ENCODE measurements at places on chromosomes 5 and 9.

DNA sequence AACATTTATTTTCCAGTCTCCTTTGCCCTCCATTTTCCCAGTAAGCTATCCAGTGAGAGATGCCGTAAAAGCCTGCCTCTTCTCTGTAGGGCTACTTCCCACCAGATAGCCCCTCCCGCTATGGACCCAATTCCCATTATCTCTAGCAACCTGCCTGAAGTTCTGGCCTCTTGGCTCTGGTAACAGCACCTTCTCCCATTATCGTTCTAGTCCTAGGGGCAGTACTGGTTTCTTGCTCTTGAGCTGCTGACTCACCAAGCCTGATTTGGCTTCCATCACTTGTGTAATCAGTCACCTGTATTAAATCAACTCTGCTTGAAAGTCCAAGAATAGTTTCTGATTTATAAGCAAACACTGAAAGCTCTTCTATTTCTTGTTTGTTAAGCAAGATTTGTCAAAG lies 42.8 kb upstream of the PARP8 start:
- no peak for DNase-seq

GRCh38 chr5:103467831-103468230 lies 94.8 kb downstream of the NUDT12 start:
- no peak for DNase-seq

DNA sequence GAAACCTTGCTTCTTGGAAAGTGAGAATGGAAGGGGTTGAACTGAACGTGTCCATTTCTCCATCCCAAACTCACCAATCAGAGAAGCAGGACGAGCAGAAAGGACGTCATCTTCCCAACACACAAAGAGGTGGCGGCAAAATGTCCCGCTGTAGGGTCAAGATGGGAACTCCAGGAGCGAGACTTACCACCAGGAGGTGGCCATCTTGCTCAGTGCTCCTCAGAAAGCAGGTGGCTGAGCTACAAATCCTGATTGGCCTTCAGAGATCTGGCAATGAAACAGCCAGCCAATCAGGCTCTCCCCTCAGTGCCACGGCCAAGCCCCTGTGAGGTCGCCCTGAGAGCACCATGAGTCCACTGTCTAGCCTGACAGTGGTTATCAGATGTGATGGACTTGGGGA lies 259.0 kb downstream of the NDUFS4 start:
- DNase-seq, result no peak

GRCh38 chr5:150503977-150504620 lies 3.8 kb upstream of the NDST1 start:
- no peak for DNase-seq

- DNase-seq, result no peak
These were observed 171.5 kb downstream of the EFNA5 start for GRCh38 chr5:107499237-107499636.

- DNase-seq, result no peak
These were observed 43.4 kb upstream of the RGS7BP start for GRCh38 chr5:64462391-64462790.

DNA sequence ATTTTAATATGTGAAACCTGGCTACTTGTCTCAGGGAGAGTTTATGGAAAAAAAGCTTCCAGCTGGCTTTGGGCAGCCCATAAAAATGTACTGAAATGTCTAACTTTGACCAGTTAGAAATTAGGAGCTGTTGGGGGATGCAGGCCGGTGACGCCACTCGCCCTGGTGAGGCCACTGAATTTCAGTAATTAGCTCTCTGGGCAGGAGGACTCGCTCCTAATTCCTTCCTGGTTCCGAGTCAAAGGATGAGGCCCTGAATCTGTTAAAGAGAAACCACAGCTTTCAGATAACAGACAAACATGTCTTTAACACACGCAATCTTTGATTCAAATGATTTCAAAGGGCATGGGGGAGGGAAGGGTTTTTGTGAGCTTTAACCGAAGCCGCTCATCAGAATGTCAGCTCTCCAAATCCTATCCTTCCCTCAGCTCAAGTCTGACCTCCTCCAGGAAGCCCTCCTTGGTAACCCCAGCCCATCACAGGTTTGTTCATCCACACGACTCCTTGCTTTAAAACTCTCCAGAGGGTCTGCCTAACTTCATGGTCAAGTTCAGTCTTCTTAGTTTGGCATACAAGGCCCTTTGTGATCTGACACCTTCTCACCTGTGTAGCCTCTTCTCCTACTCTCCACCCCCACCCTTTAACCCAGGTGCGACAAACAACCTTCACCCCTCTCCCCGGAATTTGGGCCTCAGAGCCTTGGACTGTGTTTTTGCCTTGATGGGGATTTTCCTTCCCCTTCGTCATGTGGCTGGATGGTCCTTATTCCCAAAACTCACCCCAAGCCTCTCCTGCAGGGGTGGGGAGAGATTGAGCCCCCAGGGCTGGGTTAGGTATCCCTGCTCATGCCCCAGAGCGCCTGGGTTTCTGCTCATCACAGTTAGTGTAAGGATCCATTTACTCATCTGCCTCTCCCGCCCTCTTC lies 13.6 kb upstream of the PHF19 start:
- DNase-seq, result no peak

- DNase-seq, result no peak
These were observed 247.9 kb downstream of the LURAP1L start for GRCh38 chr9:13022756-13023155.

DNA sequence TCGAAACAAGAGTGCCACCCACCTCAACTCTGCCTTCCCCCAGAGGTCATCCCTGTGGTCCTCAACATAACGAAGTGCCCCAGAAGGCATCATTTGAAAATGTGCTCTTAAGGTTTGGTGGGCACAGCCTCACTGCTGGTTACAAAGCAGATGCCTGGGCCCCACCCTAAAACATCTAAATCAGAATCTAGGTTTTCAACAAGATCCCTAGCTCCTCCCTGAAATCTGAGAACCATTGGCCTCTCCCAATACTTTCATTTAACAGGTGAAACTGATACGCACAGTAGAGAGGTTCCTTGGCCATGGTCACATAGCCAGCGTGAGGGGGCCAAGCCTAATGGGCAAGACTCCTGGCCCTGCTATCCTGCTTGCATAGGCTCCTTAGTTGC lies 376.2 kb upstream of the CLINT1 start:
- no peak for DNase-seq

DNA sequence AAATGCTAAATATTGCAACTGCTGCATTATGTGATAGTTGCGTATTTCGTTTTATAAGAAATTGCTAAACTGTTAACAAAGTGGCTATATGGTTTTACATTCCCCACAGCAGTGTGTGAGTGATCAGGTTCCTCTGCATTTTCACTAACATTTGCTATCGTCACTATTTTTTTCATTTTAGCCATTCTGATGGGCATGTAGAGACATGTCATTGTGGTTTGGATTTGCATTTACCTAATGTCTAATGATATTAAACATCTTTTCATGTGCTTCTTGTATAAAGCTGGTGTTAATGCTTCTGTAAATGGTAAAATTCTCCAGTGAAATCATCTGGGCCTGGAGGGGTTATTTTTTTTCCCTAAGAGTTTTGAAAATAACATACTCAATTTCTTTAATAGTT lies 61.6 kb downstream of the ERCC6L2 start:
- DNase-seq, result no peak

DNA sequence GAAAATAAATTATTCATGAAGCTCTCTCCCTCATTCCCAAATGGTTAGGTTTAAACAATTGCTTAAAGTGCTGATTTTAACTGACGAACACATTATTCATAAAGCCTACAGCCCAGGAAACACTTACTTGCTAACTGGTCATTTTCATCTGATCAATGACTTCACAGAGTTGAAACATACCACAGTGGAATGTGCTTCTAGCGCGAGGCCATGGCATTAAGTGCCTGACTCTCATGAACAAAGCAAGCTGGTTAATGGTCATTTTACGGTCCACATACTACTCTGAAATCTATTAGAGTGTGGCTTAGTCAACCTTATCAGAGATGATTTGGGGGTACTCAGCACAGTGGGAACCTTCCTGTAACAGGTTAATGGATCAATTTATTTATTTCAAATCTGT lies 114.6 kb downstream of the MED27 start:
- DNase-seq, result no peak

GRCh38 chr5:151094030-151094851 lies 13.4 kb upstream of the TNIP1 start:
- peak; percentile 24 for DNase-seq

DNA sequence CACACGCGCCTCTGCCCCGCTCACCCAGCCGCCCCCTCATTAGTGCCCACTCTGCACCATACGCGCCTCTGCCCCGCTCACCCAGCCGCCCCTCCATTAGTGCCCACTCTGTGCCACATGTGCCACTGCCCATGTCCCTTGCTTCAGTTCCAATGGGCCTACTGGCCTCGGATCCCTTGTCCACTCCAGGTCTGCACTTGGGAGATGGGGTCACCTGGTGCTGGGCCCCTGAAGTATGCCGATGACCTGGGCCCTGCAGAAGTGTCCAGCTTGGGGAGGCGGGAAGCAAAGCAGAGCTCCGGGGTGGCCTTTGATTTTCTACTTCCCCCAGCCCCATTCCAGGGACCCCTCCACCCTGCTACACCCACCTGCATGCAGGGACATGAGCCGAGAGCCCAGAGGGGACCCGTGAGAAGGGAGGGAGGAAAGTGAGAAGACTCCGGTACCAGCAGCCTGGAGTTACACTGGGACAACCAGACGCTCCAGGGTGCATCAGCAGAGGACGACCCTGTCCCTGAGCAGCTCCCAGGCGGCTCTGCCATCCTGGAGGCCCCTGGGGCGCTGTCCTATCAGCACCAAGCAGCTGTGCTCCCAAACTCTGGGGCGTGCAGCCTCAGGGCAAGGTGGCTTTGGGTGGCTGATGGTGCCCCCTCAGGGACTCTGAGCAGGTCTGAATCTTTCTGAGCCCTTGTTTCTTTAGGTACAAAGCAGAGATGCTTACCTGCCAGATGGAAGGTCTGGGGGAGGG lies 140.8 kb downstream of the RXRA start:
- no peak for DNase-seq

DNA sequence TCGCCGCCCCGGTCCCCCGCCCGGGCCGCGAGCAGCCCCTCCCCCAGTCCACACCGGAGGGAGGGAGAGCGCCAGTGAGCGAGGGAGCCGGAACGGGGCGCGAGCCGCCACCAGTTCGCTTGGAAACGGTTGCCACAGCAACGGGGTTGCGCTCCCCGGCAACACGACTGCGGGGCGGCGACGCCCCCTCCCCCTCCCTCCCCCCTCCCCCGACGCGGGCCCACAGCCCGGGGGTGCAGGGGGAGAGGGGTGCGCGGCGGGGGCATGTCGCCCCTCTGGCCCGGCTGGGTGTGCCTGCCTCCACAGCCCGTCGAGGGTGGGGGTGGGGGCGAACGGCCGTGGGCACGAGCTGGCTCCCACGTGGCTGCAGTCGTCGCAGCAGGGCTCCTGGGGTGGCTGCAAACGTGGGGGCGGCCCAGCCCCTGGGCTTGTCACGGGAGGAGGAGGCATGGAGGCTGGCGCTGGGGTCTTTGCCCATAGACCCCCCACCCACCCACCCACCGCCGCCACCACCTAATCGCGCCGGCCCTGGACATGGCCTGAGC lies 524 bp downstream of the PRR7 start:
- DNase-seq, result peak; percentile 68

DNA sequence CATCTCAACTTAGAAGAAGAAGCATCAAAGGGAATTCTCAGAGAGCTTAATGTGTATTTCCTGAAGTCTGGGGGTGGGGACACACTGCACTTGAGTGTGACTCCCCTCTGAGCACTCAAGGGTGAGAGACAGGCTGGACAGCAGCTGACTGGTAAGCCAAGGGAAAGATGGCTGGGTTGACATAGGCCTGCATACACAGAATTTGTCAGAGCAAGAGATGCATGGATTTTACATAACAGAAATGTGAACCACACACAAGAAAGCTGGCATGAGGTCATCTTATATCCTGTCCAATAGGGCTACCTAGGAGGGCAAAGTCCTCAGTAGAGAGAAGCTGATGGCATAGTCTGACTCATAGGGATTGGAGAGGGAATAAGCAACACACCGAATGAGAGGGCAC lies 114.3 kb upstream of the EPB41L4A start:
- no peak for DNase-seq

DNA sequence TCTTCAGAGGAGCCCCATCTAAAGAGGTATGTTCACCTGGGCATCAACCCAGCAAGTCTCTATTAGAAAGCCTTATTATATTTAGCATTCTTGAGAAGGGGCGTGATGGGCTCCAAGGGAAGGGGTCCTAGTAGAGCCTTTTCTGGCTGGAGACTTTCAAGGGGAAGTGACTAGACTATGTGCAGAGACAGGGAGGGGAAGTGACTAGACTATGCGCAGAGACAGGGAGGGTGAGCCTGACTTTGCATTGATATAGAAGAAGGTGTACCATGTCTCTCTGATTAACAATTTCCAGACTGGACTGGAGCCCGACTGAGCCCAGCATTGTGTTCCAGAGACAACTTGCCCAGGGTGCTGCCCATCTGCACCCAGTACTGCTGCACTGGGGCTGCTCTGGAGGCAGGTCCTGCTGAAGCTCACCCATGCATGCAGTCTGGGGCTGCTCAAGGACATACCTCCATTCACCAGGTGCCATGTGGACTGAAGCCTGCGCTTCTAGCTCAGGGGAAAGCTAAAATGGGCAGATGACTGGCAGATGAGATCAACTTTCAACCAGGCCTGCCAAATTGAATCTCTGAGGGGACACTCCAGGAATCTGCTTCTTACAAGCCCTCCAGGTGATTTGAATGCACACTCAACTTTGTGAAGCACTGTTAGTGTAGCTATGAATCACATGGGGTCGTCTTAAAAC lies 83.0 kb upstream of the GNA14 start:
- no peak for DNase-seq

DNA sequence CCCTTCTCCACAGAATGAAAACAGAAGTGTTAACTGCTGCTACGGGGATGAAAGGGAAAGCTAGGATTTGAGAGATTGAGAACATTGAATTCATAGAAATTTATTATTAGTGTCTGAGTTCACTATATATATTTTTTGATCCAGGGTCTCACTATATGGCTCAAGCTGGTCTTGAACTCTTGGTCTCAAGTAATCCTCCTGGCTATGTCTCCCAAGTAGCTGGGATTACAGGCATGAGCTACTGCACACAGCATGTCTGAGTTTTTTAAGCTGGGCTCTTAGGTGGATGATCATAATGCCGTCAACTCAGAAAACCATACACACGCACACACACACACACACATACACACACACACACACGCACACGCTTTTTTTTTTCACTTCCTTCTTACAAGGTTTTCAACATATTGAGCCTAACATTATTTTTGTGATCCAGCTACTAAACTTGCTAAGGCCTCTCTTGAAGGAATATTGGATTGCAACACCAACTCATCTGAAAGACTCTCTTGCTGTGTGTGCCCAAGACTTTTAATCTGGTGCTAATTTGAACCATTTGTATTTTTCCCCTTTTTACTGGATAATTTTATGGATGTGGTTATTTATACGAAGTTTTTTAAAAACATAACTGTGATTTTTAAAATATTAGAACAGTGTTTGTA lies 1045.4 kb downstream of the DTWD2 start:
- DNase-seq, result no peak

DNA sequence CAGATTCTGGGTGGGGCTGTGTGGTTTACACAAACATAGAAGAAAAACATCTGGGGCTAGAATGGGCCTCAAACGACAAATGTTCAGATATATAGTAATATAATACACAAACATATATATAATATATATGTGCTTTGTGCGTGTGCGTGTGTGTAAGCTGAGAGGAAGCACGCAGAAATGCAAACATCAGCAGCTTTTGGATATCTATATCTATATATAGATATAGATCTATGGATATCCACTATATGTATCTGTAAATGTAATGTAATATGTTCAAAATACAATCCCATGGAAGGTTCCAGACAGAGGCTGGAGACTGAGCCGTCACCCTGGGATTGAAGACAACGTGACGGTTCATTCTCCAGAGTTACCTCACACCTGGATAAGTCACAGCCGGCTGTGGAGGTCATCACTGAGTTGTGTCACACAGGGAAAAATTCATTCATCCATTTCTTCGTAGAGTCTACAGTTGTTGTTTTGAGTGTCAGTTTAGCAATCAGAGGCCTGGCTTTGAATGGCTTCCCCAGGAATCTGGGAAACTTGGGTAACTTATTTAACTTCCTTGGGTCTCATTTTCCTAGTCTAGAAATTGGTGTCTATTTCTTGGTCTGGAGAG lies 123.0 kb upstream of the CPEB4 start:
- no peak for DNase-seq
